Posterior vena cava (tissue), 2 donors: ENCODE measurements at places on chromosomes 16 and 17.

- DNase-seq = no peak
Observed at GRCh38 chr17:9517396-9517795, 58.2 kb downstream of the STX8 start.

DNA sequence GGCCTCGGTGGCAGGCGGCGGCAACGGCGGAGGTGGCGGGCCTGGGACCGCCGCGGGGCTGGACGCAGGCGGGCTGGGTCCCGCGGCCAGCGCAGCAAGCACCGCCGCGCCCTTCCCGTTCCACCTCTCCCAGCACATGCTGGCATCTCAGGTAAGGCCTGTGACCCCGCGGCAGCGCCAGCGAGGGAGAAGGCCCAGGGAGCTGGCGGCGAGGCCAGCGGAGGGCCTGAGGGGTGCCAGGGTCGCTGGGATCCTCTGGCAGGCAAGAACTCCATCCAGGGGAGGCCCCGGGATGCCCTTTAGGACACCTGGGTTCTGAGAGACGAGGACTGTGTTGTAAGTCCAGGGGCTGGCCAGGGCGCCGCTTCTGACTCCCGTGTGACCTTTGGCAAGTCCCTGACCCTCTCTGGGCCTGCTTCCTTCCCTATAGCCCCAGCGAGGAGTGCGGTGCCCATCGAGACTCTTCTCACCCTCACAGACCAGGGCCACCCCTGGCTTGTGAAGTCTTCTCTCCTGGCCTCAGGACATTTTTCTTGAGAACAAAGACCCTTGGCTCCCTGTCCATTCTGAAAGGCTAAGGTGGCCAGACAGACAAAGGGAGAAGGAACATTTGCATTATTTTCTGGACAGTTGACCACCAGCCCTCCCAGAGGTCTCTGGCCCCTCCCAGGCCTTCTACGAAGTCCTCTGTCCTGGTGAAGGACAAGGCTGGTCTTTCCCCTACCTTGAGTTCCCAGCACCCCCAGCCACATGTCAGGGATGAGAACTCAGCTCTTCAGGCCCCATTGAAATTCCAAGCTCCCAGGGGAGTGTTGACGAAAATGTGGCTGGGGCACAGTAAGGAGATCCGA, 6.3 kb downstream of the TBX2 start:
- peak; percentile 55 for DNase-seq

- DNase-seq = no peak
Observed at GRCh38 chr17:73589363-73589980, 54.8 kb downstream of the SDK2 start.

DNA sequence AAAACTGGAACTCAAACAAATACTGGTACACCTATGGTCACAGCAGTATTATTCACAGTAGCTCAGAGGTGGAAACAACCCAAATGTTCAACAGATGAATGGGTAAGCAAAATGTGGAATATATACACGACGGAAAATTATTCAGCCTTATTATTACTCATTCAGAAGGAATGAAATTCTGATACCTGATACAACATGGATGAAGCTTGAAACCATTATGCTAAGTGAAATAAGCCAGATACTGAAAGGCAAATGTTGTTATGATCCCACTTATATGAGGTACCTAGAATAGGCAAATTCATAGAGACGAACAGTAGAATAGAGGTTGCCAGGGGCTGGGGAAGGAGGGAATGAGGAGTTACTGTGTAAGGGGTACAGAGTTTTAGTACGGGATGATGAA, 27.1 kb upstream of the MYLK3 start:
- DNase-seq = no peak

GRCh38 chr17:5527601-5528250, 41.4 kb downstream of the MIS12 start:
- DNase-seq = no peak

- peak; percentile 96 for DNase-seq
Observed at GRCh38 chr16:68084504-68085258, 489 bp upstream of the NFATC3 start.

GRCh38 chr17:80126449-80126715, 20.5 kb downstream of the EIF4A3 start:
- DNase-seq = no peak
